SK-N-DZ (cell line): ENCODE measurements at places on chromosomes 2 and 18.

DNA sequence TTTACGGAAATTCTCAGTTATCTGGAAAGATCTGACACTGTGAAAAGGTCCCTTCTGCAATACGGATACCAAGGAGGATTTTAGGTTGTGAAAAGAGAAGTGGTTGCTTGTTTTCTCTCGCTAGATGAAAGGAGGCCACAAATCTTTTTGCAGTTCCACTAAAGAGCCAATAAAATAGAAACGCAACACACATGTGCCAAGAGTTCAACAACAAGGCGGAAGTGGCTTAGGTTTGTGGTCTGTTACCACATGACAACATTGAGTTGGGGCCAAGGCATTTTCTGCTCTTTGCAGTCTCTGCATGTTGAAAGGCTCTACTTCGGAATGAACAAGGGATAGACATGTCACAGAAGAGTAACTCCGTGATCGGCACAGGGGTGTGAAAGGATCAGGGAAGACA is 115.7 kb upstream of the OSR1 start:
- no peak for DNase-seq

DNA sequence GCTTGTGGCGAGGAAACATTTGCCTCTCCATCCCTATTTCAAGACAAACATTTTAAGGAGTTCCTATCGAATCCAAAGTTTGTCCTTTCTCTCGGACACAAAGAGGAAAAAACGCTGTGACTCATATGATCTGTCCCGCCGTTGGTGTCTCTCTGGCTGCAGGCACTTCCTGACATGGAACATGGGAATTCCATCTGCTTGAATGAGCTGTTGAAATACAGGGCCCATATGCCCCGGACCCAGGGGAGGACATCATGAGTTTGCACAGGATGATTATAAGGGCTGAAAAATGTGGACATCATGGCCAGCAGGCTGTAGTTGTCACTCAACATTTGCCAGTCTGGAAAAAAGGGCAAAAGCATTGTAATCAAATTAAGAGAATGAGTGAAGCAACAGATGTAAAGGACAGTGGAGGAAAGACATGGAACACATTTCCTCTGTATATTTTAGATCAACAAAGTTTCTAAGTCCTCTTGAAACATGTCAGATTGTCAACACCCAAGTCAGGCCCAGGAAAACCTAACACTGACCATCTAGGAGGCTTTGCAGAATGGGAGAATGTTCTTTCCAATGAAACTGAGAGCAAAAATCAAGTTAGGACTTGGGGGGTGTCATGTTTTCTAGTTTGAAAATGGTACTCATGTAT is 103.2 kb upstream of the SMIM21 start:
- no peak for DNase-seq

GRCh38 chr2:30235008-30235655 is 3.8 kb downstream of the LBH start:
- no peak for DNase-seq

GRCh38 chr2:23924589-23925359 is 2.1 kb downstream of the ATAD2B start:
- DNase-seq: no peak

DNA sequence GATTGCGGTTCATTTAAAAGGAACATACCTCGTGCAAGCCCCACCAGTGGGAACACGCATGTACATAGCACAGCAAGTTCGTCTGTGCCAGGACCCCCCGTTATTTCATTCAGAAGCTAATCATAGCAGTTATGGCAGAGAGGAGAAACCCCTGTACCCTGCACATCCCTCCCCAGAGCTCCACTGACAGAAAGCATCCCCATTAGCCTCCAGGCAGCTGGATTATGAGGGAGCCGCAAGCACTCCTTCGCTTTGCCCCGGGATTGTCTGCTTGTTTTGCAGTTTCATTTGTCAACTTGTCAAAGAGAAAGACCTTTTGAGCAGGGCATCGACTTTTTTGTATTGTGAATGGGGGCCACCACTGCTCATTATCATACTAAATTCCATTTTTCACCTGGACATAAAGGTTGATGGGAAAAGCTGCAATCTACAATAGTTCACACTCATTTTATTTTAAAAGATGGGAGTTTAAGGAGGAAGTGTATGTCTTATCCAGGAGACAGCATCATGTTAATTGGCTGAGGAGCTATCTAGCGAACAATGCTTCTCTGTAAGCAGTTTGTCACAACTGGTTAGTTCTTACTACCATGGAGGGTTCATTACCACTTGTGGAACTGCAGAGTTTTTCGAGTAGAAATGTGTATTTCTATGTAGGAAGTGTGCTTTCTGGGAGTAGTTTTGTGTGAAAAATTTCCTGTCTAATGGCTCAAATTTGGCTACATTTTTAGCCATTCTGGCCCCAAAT is 255.3 kb downstream of the THSD7B start:
- no peak for DNase-seq

- DNase-seq: no peak
Observed at GRCh38 chr2:20524412-20525040, 77.7 kb downstream of the RHOB start.

DNA sequence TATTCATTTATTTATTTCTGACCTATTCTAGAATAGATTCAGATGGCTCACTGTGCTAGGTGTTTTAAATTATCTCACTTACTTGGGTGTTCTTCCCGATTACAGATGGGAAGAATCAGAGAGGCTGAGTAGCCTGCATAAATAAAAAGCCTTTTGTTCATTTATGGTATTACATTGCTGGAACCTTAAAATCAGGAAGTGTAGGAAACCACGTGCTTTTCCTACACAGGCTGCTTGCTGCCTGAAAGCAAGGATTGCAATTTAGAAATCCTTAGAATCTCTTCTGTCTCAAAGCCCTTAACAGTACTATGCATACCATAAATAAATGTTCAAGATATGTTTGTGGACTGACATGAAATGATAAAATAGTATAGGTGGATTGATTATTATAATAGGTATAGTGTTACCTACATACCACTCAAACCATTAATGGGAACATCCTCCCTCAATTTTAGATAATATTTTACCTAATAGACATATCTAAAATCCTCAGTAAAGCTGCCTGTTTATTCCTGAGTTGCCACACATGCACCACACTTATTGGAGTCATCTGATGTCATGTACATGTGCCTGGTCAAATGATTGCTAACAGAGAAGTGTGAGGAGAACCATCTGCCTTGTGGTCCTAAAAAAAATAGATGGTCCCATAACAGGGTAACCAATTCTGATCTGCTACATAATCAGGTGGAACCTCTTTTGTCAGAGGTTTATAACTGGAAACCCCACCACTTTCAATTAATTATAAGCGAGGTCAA is 73.5 kb upstream of the C2orf15 start:
- DNase-seq: no peak

GRCh38 chr2:239225371-239225851 is 175.4 kb downstream of the HDAC4 start:
- DNase-seq: no peak

DNA sequence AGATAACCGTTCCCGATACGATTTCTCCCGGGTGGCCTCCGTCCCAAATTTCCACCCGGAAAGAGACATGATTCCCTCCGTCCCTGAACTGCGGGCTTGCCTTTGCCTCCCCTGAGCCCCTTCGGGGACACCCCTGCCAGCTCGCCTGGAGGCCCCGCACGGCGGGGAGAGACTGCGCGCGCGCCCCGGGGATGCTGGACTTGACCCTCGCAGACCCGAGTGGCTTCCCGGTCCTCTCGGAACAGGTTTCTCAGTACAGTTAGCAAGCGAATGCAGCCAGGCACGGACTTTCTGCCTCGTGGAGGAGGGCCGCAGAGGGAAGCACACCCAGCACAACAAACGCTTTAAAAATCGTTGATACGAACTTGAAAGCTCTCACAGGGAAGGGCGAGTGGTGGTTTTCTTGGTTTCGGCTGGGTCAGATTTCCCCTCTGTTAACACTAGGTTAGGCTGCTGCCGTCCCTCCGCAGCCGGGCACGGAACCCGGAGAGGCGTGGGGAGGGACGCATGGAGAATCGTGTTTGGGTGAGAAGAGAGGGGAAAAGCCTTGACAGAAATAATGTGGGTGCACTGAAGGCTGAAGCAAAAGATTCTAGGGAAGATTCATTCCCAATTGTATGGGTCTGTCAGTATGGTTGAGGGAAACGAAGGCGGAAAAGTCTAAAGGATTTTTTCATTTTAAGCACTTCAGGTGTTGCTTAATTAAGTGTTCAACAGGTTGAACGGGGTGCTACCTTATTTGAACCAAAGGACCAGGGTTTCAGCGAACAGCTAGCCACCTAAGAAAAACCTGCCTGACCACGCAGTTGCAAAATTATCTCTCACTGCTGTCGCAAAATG is 916 bp downstream of the TNFRSF11A start:
- no peak for DNase-seq

DNA sequence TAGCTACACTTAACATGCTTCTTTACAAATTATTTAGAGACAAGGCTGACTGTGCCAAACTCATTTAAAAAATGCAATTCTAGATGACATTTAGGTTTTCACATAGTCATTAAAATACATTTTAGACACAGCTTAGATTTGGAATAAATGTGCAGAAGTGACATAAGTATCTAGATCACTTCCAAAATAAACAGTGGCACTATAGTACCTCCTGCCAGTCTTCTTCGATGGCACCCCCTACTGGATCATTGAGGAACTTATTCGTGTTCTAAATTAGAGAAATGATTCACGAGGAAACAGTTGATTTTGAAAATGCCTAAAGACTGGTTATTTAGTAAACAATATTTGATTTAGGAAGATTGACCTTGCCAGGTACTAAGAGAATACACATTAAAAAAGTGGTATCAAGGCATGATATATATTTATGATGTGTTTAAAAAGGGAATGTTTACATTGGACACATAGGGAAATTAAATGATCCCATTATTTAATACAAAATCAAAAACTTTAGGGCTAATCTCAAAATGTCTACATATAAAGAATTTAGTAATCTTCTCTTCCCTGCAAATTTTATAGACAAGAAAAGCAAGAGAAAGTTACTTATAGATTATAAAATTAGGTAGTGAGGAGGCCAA is 323.9 kb downstream of the XIRP2 start:
- peak; percentile 38 for DNase-seq

DNA sequence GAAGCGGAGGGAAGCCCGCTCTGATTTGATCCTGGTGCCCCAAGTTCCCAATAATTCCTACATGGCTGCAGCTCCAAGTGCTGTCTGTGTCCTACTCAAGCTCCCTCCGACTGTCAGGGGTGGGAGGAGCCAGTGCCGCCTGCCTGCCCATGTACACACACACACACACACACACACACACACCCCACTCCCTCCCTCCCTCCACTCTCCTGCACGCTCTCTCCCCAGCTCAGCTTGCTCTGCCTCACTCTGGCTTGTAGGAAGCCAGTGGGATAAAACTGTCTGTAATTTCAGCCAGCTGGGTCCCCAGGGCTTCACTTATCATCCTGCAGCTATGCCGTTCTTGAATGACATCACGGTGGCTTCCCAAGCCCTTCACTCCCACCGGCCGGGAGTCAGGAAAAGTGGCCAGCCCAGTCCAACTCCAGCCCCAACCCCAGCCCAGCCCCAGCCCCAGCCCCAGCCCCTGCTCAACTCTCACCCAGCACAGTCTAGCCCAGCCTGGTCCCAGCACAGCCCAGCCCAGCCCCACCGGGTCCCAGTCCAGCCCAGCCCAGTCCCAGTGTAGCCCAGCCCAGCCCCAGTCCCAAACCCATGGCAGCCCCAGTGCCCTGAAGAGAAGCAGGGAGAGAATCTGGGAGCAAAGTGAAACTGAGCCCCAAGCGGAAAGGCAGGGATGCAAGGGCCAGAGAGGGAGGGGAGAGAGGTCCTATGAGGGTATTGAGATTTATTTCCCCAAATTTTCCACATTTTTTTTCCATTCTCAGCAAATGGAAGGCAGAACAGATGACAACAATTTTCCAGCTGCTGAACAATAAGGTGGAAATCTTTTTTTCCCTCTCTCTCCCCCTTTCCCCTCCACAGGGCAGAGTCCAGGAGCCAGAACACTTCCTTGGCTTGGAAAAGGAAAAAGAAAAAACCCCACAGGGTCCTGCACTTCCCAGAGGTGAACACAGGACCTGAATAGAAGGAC is 144.0 kb downstream of the TNS1 start:
- peak; percentile 52 for DNase-seq

DNA sequence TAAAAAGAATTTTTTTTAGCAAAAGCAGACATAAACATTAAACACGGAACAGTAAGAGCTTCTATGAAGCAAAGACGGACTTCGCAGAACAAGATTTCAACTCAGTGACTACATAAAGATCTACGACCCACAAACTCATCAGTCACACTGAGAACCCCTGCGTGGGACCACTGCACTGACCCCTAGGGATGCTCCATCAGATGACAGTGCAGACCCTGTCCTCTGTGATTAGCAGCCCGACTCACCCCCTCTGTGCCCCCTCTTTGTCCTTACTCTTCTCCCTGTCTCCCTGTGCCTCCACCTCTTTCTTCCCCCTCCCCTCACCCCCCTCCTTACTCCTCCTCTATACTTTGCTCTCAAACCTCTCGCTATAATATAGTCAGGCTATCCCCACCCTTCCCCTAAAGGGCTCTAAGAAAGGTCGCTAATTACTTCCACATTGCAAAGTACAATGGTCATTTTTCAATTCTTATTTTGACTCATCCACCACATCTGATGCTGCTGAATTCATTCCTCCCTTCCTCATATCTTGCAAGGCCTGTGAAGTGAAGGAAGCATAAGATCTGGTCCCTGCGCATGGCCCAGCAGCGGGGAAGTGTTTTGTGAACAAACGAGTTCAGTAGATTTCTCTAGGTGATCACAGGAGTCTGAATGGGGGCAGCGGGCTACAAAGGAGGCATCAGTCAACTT is 89.3 kb downstream of the CABYR start:
- no peak for DNase-seq

GRCh38 chr2:28695245-28695647 is 56.4 kb upstream of the PPP1CB start:
- no peak for DNase-seq

GRCh38 chr2:120857422-120857821 is 121.8 kb downstream of the GLI2 start:
- no peak for DNase-seq

DNA sequence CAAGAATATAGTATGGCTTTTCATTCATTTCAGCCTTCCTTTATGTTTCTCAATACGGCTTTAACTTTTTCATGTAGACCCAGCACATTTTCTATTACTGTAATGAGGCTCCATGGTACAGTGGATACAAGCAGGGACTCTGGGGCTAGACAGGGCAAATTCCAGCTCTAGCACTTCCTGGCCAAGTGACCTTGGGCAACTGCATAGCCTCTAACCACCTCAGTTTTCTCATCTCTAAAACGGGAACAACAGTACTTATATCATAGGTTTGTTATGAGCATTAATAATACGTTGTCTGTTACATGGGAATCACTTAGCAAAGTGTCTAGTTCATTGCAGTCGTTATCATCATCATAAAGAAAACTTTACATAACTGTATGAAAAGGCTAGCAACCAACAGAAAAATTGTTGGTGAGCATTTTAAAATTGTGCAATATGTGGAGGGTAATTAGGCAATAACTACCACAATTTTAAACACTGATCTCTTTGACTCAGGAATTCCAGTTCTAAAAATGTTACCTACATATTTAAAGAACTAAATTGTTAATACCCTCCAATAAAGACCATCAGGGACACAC is 13.7 kb upstream of the RMDN2 start:
- DNase-seq: no peak
